ENCODE measurements at places on chromosomes 11 and 22.

- no peak for DNase-seq
These were observed 149.6 kb upstream of the SYT13 start for GRCh38 chr11:45435706-45436105.

- DNase-seq, result no peak
These were observed 20.1 kb upstream of the SWAP70 start for GRCh38 chr11:9643751-9644150.

DNA sequence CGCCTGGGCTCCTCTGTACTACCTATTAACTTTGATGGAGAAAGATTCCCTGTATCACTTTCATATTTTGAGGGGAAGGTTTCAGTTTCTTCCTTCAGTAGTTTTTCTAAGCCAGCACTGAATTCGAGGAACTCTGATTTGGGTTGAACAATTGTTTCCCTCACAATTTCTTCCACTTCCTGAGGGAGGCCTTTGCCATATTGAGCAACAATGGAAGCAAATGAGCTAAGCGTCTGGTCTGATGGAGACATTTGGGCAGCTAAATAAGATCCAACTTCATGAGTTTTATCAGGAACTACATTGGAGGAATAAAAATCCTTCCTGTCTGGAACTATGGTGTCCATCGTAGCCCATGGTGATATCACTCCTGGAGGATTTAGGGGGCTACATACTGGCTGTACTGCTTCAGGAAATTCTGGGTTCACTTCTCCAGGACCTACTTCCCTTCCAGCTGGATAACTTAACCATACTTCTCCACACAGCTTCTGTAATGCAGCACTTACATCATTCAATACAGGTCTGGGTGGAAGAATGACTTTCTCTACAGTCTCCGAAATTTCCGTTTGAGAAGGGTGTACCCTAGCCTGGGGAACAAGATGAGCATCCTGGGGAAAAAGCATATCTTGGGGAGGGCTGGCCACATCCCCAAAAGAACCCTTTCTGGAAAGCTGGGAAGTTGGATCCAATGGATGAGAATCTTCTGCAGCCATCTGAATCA is 38.9 kb upstream of the CCDC89 start:
- DNase-seq, result peak; percentile 48

DNA sequence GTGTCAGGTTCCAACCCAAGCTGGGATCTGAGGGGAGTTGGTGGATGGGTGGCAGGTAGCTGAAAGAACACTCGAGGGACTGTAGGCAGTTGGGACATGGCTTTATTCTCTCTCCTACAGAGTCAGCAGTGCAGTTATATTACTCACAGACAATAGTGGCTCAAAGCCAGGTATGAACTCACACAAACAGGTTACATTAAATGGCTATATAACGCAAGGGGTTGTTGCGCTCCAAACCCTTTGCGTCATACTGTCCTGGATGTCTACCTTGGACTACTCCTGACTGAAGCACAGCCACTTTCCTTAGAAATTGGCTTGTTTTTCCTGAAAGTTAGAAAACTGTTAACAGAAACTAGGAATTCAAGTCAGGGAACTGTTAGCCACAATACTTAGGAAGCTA is 66.4 kb upstream of the OR4B1 start:
- peak; percentile 58 for DNase-seq

GRCh38 chr11:8698379-8698851 is 15.8 kb downstream of the RPL27A start:
- DNase-seq, result no peak

DNA sequence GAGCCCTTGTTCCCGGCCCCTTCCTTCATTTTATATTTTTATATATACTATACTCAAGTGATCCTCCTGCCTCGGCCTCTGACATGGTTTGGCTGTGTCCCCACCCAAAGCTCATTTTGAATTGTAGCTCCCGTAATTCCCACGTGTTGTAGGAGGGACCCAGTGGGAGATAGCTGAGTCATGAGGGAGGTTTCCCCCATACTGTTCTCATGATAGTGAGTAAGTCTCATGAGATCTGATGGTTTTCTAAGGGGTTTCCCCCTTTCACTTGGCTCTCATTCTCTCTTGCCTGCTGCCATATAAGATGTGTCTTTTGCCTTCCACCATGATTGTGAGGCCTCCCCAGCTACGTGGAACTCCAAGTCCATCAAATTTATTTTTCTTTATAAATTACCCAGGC is 7.2 kb upstream of the ZNF280A start:
- DNase-seq, result no peak

- DNase-seq, result no peak
These were observed 710 bp downstream of the ATP5MGL start for GRCh38 chr22:42639541-42640241.

DNA sequence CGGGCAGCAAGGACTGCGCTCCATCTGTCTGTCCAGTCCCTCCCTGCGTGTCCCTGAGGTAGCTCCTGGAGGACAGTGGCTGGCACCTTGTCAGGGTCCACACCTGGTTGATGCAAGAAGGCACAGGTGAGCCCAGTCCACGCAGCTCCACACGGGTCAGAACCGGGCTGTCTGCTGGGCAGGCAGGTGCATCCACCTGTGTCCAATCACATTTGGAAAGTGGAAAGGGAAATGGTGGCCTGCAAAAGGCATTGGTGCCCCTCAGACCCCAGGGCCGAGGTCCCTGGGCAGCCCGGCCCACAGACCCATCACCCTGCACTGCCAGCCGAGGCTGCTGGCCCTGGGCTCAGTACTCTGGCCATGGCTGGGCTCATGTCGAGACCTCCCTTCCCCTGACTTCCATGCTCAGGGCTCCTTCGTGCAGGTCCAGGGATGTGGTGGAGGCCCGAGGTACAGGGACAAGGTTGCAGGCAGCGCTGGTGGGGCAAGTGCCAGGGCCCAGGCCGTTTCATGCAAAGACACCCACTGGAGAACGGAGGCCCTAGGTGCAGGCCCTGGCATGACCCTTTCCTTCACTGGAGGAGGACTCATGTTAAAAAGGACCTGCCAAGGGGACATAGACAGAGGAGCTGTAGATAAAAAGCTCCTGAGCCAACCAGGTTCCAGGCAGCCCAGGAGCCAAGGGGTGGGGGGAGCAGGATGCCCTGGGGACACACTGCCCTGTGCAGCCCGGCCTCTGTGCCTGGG is 38.9 kb upstream of the TH start:
- DNase-seq, result no peak

DNA sequence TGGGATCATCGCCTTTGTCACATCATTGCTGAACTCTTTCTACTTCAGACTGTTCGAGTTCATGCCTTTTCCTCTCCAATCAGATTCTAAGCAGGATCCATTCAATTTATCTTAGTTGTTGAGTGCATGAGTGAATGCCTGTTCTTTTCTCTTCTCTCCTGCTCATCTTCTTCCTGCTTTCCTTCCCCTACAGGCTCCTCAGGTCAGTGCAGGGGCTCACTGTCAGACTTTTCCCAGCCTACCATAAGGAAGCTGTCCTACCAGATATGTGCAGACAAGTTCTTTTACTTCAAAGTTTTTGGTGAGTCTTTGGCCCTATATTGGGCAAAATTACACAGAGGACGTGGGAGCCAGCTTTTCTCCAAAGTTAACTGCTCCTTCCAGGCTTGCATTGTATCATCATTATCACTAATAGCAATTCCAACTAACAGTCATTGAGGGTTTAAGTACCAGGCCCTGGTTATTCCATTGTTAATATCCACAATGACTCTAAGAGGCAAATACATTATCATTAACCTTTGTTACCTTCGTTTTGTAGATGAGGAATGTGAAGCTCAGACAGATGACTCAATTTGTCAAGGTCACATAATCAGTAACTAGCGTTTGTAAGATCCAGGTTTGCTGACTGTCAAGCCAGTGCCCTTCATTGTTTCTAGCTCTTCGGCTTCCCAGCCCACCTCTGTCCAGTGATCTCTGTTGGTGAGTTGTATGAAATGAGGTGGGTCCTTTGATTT is 30.4 kb downstream of the OR6Q1 start:
- DNase-seq, result peak; percentile 18

- no peak for DNase-seq
These were observed 15.5 kb downstream of the NECTIN1 start for GRCh38 chr11:119713359-119714040.

DNA sequence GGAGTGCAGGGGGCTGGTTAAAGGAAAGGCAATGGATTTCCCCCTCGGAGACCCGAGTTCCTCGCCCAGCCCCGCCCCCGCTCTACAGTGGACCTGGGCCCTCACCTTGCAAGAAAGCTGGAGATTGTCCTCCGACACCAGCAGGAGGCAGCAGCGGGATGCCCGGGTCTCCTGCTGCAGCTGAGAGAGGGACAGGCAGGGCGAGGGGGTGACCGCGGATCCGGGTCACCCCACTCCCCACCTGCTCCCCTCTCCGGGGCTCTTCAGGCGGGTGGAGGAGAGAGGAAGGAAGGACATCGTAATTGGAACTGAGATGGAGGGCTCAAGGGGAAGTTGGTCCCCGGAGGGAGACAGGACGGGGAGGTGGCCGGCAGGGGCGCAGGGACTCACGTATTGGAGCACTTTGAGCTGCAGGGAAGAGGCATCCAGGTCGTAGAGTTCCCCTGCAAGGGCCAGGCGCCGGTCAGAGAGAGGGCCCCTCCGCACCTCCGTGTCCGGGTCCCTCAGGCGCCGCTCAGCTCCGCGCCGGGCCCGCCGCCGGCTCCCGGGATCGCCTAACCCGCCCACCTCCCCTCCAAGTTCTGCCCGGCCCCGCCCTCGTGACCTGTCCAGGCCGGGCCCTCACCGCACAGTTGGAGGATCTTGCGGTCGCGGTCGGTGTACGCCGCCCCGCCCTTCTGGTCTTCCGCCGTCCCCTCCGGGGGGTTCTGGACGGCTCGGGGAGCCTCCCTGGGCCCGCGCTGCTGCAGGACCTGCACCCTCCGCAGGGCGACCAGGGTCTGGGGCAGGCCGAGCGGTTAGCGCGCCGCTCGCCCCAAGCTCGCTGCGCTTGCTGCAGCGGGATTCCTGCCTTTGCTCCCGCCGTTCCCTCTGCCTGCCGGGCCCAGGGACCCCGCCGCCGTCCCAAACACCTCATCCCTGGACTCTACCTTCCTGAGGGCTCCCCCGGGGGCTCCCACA is 84.1 kb downstream of the PDE2A start:
- peak; percentile 16 for DNase-seq
